ENCODE measurements at places on chromosomes 13 and 19. TPM values are rescaled to one million over a fixed set of nuclear protein-coding genes. Genes with fewer than 3 reads are reported as not detected.

- H3K36me3 ChIP-seq = peaks cover 50% of the 10 kb centered on the region
- H3K4me3 ChIP-seq = no peak overlapping the region
- H3K4me1 ChIP-seq = peaks cover 4% of the 10 kb centered on the region
These were observed 11.2 kb downstream of the CLASRP start for GRCh38 chr19:45050036-45050435.

DNA sequence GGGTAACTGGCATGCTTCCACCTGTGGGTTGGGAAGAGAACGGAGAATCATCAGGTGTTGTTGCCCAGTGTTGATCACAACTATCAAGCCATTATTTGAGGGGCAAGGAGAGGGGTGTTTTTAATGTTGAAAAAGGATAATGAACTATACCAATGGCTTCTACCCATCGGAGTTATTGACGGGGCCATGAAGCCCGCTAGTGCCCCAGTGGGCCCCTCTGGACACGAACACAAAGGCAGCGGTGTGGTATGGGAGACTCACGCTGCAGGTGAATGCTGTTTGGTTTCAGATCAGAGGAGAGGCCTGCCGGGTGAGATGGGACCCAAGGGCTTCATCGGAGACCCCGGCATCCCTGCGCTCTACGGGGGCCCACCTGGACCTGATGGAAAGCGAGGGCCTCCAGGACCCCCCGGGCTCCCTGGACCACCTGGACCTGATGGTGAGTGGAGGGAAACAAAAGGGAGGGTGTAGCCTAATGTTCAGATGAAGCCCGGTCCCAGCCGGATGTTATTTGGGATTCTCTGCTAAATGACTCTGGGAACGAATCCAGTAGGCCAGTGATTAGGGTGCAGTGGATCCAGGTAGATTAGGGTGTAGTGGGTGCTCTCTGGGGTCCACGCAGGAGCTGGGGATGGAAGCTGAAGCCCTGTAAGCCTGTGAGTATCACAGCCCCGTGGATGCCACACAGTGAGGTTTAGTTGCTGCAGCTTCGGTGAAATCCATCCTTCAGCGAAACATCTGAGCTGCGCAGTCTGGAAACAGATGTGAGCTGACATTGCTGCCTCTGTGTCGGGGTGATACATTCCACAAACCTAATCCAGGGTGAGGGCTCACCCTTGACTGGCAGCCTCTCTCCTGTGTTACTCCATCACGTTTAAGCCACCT, 111.3 kb downstream of the RAB20 start:
- H3K36me3 ChIP-seq = no peaks in the 10 kb centered on the region
- H3K27ac ChIP-seq = no peak overlapping the region
- no peak for DNase-seq
- H3K4me1 ChIP-seq = no peaks in the 10 kb centered on the region

- no peak overlapping the region for H3K27ac ChIP-seq
- no peak for DNase-seq
- no peaks in the 10 kb centered on the region for H3K27me3 ChIP-seq
- peaks cover 22% of the 10 kb centered on the region for H3K36me3 ChIP-seq
- H3K4me1 ChIP-seq = no peaks in the 10 kb centered on the region
These were observed 13.5 kb downstream of the PLPP2 start for GRCh38 chr19:277581-278165.

- peaks cover 19% of the 10 kb centered on the region for H3K4me1 ChIP-seq
- H3K4me3 ChIP-seq = peak within 1 kb of the TSS; percentile 84
- DNase-seq = peak; percentile 92
- no peaks in the 10 kb centered on the region for H3K36me3 ChIP-seq
- H3K27ac ChIP-seq = peak within 1 kb of the TSS; percentile 90
- no peaks in the 10 kb centered on the region for H3K27me3 ChIP-seq
These were observed at the start of gene ZNF296 for GRCh38 chr19:45076029-45076850. TSS of gene ZNF296 (minus strand) at chr19:45076478. CDS start at chr19:45076373, 105 bp downstream.

DNA sequence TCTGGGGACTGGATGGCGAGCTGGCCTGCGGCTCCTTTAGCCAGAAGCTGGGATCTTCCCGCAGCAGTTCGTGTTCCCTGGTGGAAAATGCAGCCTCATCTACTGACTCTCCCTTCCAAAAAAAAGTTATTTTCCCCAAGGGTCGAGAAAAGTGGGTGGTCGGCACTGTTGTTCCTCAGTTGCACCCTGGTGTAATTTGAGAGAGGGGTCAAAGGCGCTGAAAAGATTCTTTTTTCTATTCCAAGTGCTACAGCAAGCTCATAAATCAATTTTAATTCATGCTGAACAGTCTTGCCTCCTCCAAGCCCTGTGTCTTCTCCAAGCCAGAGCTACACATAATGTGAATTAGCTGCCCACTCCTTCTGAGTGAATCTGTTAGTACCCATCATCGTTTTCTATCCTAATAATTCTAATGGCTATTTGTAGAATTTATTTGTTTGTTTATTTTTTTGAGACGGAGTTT, 774 bp downstream of the SLC25A15 start:
- H3K4me1 ChIP-seq = no peaks in the 10 kb centered on the region
- DNase-seq = no peak
- peak overlapping the region; percentile 79 for H3K4me3 ChIP-seq
- H3K27me3 ChIP-seq = no peaks in the 10 kb centered on the region
- H3K36me3 ChIP-seq = no peaks in the 10 kb centered on the region
- peak overlapping the region; percentile 85 for H3K27ac ChIP-seq

The FGF22 gene
- not detected for total RNA-seq

All from Peyer's patch (tissue), 4 donors.